ENCODE measurements at places on chromosomes 11 and 22.
A peak's percentile ranks its signal among the peaks of the same experiment; 100 is the strongest.

DNA sequence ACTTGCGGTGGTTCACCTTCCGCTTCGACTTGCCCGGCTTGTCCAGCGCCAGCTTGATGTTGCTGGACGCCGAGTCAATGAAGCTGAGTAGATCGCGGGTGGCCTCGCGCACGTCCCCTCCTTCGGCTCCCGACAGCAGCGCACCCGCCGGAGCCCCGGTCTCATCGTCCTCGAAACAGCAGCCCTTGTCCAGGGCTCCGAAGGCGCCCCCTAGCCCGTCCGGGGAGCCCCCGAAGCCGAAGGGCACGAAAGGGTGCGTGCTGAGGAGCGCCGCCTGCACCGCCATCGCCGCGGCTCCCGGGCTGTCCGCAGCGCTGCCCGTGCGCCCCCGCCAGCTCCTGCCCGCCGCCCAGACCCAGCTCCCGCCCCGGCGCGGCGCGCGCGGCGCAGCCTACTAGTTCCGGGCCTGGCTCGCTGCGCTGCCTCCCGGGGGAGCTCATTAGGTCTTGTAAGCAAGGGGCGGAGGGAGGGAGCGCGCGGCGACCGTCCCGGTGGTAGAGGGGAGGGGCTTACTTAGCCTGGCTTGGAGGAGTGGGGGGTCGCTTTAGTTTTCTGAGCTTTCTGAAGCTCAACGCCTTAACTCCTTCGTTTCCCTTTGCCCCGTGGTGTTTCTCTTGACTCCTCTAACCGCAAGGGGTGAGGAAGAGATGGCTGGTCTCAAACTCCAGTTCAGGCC is at the start of gene FAM181B:
FAM181B (minus strand) TSS at position 421 of the 676 bp plus-strand sequence; CDS start at position 286, 135 bp downstream.
- H3K36me3 ChIP-seq = no peaks in the 10 kb centered on the region
- H3K4me1 ChIP-seq = peaks cover 13% of the 10 kb centered on the region
- H3K27ac ChIP-seq = no peak within 1 kb of the TSS
- H3K27me3 ChIP-seq = peaks cover 69% of the 10 kb centered on the region
- DNase-seq = peak; percentile 58

DNA sequence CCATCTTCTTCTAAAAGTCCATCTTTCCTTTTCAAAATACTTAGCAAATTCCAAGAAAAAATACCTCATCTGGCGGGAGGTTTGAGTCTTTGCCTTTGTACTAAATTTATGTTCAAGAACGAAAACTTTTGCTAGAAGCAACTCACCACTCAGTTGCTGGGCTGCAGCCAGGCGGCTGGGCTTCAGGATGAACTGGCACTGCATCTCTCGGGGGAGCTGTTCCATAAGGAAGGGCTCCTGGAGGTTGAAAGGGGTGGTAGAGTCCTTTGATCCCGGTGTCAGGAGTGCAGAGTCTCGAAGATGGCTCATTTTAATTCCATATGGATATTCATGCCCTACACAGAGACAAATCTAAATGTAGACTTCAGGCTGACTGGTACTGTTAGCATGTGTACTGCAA is 105.8 kb downstream of the ARHGAP20 start:
- H3K4me1 ChIP-seq = no peaks in the 10 kb centered on the region
- H3K27ac ChIP-seq = no peak overlapping the region
- H3K27me3 ChIP-seq = peaks cover 3% of the 10 kb centered on the region
- no peak for DNase-seq
- H3K36me3 ChIP-seq = no peaks in the 10 kb centered on the region
- H3K4me3 ChIP-seq = no peak overlapping the region

DNA sequence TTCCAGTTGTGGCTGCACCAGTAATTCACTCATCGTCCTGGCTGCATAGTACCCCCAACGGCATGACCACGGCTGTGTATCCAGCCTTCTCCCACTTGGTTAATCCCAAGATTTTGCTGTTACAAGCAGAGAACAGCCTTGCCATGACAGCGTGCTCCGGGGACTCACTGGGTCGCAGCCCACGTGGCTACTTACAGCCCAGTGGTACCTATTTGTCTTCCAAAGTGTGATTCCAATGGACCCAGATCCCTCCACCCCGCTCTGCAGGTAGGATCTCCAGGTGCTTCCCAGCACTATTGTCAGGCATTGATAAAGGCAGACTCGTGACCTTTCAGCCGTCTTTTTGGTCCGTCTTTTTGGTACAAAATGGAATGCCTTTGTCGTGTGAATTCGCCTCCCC is 119.0 kb upstream of the FGF3 start:
- no peaks in the 10 kb centered on the region for H3K36me3 ChIP-seq
- no peak overlapping the region for H3K4me3 ChIP-seq
- DNase-seq = no peak
- H3K27me3 ChIP-seq = peaks cover 40% of the 10 kb centered on the region
- no peaks in the 10 kb centered on the region for H3K4me1 ChIP-seq
- H3K27ac ChIP-seq = no peak overlapping the region

GRCh38 chr11:68038718-68039525 is at the start of gene TCIRG1:
Gene TCIRG1, plus strand, starts transcription at chr11:68039025. Its CDS starts 2,247 bp downstream, at chr11:68041272.
- no peaks in the 10 kb centered on the region for H3K27me3 ChIP-seq
- H3K4me1 ChIP-seq = peaks cover 30% of the 10 kb centered on the region
- peak within 1 kb of the TSS; percentile 94 for H3K27ac ChIP-seq
- H3K4me3 ChIP-seq = peak within 1 kb of the TSS; percentile 88
- peaks cover 49% of the 10 kb centered on the region for H3K36me3 ChIP-seq

DNA sequence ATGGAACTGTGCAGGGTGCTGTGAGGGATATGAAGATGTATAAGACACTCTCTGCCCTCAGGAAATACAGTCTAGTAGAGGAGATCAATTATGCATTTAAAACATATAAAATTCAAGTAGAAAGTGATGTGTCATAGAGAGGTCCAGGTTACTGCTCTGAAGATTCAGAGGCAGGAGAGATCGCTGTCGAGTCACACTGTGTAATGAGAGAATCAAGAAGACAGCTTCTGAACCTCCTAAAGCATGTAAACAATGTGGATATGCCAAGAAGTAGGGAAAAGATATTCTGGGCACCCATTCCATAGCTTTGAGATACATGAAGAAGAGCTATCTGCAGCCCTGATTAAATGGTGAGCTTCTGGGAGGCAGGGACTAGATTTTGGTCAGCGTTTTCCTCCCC is 16.7 kb downstream of the SSH3 start:
- H3K36me3 ChIP-seq = peaks cover 2% of the 10 kb centered on the region
- peaks cover 4% of the 10 kb centered on the region for H3K27me3 ChIP-seq
- no peak overlapping the region for H3K27ac ChIP-seq
- DNase-seq = no peak

DNA sequence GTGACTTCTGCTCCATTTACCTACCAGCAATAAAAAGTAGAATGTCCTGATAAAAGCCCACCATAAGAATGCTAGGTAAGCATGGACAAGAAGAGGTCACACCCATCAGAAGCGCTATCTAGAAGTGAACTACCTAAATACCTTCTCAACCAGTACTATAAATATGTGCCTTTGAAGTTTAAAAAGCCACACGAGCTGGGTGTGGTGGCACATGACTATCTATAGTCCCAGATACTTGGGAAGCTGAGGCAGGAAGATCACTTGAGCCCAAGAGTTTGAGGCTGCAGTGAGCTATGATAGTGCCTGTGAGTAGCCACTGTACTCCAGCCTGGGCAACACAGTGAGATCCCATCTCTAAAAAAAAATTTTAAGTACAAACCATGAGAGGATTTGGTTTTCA is 66.7 kb downstream of the PACSIN2 start:
- no peak overlapping the region for H3K27ac ChIP-seq
- peaks cover 48% of the 10 kb centered on the region for H3K4me1 ChIP-seq
- no peak overlapping the region for H3K4me3 ChIP-seq
- no peaks in the 10 kb centered on the region for H3K27me3 ChIP-seq

- no peak for DNase-seq
- H3K27me3 ChIP-seq = no peaks in the 10 kb centered on the region
- peaks cover 52% of the 10 kb centered on the region for H3K4me1 ChIP-seq
Observed at GRCh38 chr11:128195756-128196155, 391.6 kb downstream of the ETS1 start.

- H3K4me3 ChIP-seq = no peak overlapping the region
- H3K36me3 ChIP-seq = no peaks in the 10 kb centered on the region
- H3K4me1 ChIP-seq = no peaks in the 10 kb centered on the region
- no peaks in the 10 kb centered on the region for H3K27me3 ChIP-seq
- DNase-seq = no peak
Observed at GRCh38 chr22:31099386-31099785, 8.0 kb downstream of the SELENOM start.

GRCh38 chr11:113034576-113034975 is 73.4 kb downstream of the NCAM1 start:
- no peak for DNase-seq
- H3K36me3 ChIP-seq = no peaks in the 10 kb centered on the region
- H3K4me1 ChIP-seq = no peaks in the 10 kb centered on the region
- no peak overlapping the region for H3K4me3 ChIP-seq
- H3K27me3 ChIP-seq = no peaks in the 10 kb centered on the region

- no peak overlapping the region for H3K27ac ChIP-seq
- DNase-seq = no peak
- no peak overlapping the region for H3K4me3 ChIP-seq
Observed at GRCh38 chr11:62954478-62954877, 30.3 kb downstream of the SLC22A6 start.

DNA sequence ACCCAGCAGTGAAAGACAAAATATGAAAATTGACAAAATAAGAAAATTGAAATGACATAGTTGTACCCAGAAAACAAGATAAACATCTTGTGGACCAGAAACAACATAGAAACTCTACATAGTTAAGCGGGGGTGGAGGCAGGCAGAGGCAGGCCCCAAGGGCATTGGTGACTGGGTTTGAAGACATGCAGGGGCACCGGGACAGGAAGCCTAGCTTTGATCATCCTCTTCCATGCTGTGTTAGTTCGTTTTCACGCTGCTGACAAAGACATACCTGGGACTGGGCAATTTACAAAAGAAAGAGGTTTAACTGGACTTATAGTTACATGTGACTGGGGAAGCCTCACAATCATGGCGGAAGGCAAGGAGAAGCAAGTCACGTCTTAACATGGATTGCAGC is 33.5 kb upstream of the CRTAM start:
- DNase-seq = no peak
- H3K4me3 ChIP-seq = no peak overlapping the region
- H3K27me3 ChIP-seq = no peaks in the 10 kb centered on the region
- H3K4me1 ChIP-seq = peaks cover 46% of the 10 kb centered on the region

GRCh38 chr22:43446037-43446803 is 34.4 kb downstream of the MPPED1 start:
- H3K27me3 ChIP-seq = peaks cover 25% of the 10 kb centered on the region
- no peaks in the 10 kb centered on the region for H3K4me1 ChIP-seq
- no peak for DNase-seq
- no peak overlapping the region for H3K4me3 ChIP-seq

DNA sequence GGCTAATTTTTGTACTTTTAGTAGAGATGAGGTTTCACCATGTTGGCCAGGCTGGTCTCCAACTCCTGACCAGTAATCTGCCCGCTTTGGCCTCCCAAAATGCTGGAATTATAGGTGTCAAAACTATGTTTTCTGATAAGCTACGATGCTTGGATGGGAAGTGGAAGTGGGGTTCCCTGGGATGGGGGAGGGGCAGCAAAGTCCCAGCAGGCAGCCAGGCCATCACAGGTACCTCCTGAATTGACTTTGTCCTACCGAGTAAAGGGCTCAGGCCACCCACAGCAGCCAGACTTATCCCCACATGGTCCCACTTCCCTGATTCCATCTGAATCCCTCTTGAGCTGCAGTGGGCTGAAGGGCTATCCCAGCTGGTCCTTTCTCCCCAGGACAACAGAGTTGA is 6.9 kb downstream of the FTH1 start:
- peak; percentile 22 for DNase-seq
- no peak overlapping the region for H3K27ac ChIP-seq
- no peak overlapping the region for H3K4me3 ChIP-seq
- H3K4me1 ChIP-seq = peaks cover 45% of the 10 kb centered on the region
- peaks cover 31% of the 10 kb centered on the region for H3K36me3 ChIP-seq
- H3K27me3 ChIP-seq = peaks cover 10% of the 10 kb centered on the region

DNA sequence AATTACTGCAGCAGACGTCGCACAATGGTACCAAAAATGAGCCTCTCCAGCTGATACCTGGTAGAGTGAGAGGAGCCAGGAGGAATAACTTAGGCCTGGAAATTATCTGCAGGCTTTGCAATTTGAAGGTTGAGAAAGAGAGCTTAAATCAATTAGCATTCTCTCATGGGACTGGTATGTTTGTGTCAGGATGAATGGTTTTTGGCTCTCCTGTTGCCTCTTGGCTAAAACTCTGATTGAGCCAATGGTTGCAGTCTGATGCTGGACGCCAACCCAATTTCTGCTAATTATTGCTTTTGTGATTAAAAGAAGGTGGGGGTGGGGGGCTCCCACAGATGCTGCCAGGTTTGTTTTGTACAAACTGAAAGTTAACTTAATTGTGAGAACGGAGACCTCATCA is 12.5 kb upstream of the NELL1 start:
- no peak overlapping the region for H3K27ac ChIP-seq
- no peak for DNase-seq
- H3K27me3 ChIP-seq = peaks cover 18% of the 10 kb centered on the region
- H3K36me3 ChIP-seq = no peaks in the 10 kb centered on the region
- no peak overlapping the region for H3K4me3 ChIP-seq

GRCh38 chr22:37260901-37261336 is 16.9 kb upstream of the RAC2 start:
- no peaks in the 10 kb centered on the region for H3K27me3 ChIP-seq
- DNase-seq = peak; percentile 78
- no peaks in the 10 kb centered on the region for H3K36me3 ChIP-seq
- no peak overlapping the region for H3K4me3 ChIP-seq

DNA sequence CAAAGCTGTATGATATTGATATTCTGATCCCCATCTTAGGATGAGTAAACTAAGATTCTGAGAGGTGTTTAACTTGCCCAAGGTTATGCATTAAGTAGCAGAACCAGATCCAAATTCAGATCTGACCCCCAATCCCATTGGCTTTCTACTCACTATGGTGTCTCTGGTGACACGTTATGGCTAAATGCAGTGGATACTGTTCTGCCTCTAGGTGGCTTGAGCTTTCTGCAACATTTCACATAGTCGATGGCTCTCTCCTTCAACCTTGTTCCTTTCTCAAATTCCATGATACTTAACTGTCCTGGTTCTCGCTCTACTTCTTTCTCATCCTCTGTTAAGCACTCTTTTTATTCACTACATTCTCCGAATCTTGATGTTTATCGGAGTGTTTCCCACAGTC is 9.4 kb downstream of the C11orf97 start:
- no peak overlapping the region for H3K27ac ChIP-seq
- H3K27me3 ChIP-seq = peaks cover 15% of the 10 kb centered on the region
- no peaks in the 10 kb centered on the region for H3K4me1 ChIP-seq
- no peak for DNase-seq
- no peak overlapping the region for H3K4me3 ChIP-seq
- H3K36me3 ChIP-seq = no peaks in the 10 kb centered on the region

DNA sequence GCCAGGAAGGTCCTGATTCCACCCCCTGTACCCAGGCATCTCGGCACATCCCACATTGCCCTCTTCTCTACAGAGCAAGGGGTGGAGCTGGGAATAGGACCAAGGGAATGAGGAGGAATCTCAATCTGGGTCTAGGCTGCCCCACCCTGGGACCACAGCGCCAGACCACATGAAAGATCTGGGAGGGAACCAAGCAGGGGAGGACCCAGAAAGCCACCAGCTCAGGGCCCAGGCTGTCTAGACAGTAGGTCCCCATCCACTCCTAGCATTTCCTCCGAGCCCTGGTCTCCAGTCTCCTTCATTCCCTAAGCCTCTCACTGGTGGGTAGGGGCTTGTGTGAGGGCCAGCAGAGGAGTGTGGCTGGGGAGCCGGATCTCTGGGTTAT is 11.6 kb downstream of the PHLDB1 start:
- H3K4me3 ChIP-seq = no peak overlapping the region
- peaks cover 10% of the 10 kb centered on the region for H3K4me1 ChIP-seq
- H3K27me3 ChIP-seq = peaks cover 23% of the 10 kb centered on the region
- H3K27ac ChIP-seq = no peak overlapping the region
- no peaks in the 10 kb centered on the region for H3K36me3 ChIP-seq
- DNase-seq = no peak

Data from activated T-cell treated with anti-CD3 and anti-CD28 coated beads, Interleukin-2, amount 50 U/mL, for 24 hours (primary cell).